ENCODE measurements at places on chromosomes 4 and X.

DNA sequence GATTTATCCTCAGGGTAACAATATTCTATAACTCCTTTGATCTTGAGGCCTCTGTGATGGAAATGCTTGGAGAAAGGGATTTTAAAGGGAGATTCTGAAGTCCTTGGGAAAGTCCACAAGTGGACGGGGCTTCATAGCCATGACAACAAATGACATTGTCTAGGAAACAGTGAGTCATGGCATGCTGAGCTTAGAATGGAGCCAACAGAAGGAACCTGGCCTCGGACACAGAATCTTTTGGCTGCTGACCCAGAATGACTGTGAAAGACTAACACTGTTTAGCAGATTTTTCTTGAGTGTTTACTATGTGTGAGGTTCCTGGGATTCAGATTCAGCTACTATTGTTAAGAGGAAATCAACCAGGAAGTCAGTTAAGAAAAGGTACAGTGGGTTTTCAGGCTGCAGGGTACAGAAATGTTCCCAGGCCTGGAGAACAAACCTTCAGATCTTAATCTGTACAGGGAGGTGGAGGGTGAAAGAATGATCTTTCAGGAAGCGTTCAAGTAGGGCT, 18.1 kb upstream of the CXCL2 start:
- no peak for DNase-seq

GRCh38 chrX:22109442-22109841, 77.3 kb downstream of the PHEX start:
- DNase-seq: no peak

- DNase-seq: no peak
Observed at GRCh38 chr4:16582526-16582925, 315.9 kb downstream of the LDB2 start.

GRCh38 chr4:5940470-5941203, 47.8 kb upstream of the CRMP1 start:
- no peak for DNase-seq

- DNase-seq: no peak
Observed at GRCh38 chr4:3077796-3078195, 3.3 kb downstream of the HTT start.

- DNase-seq: no peak
Observed at GRCh38 chr4:813900-814299, 12.0 kb downstream of the CPLX1 start.

DNA sequence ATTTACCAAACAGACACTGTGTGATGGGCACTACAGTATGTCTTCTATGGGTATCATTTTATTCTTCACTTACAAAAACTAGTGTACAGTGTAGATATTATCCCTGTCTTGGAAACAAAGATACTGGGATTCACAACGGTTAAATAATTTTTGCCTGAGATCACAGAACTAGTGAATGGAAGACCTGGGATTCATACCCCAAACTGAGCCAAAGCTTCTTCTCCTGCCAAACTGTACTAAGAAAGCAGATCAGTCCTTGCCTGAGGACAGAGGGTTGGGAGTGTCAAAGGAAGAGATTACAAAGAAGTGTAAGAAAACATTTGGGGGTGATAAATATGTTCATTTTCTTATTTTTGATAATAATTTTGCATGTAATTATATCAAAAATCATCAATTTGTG, 43.1 kb downstream of the PPA2 start:
- DNase-seq: no peak

All from CD4-positive, alpha-beta T cell treated with Interleukin-1 beta for 1 hour (primary cell).